Activated CD4-positive, alpha-beta T cell treated with anti-CD3 and anti-CD28 coated beads, Interleukin-2, Interleukin-6, amounts not matched to agents 100 ng/mL and 50 ng/mL, durations not matched to agents 16 hours and 8 hours (primary cell): ENCODE measurements at places on chromosomes 4 and X.

- DNase-seq = no peak
Observed at GRCh38 chr4:31918891-31919290, 1198.7 kb downstream of the PCDH7 start.

DNA sequence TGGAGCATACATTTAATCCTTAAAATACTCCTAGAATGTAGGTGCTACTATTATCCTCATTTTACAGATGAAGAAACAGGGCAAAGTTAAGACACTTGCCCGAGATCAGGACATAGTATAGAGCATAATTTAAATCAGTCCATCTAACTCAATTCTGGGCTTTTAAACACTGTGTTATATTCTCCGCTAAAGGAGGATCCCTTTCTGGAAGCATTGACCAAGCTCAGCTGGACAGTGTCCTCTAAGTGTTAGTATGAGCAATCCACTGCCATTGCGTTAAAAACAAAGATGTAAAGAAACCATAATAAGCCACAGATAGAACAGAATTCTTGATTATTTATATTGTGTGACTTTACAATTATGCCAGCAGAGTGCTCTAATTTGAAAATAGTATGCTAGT is 207.0 kb downstream of the ARHGAP24 start:
- no peak for DNase-seq

DNA sequence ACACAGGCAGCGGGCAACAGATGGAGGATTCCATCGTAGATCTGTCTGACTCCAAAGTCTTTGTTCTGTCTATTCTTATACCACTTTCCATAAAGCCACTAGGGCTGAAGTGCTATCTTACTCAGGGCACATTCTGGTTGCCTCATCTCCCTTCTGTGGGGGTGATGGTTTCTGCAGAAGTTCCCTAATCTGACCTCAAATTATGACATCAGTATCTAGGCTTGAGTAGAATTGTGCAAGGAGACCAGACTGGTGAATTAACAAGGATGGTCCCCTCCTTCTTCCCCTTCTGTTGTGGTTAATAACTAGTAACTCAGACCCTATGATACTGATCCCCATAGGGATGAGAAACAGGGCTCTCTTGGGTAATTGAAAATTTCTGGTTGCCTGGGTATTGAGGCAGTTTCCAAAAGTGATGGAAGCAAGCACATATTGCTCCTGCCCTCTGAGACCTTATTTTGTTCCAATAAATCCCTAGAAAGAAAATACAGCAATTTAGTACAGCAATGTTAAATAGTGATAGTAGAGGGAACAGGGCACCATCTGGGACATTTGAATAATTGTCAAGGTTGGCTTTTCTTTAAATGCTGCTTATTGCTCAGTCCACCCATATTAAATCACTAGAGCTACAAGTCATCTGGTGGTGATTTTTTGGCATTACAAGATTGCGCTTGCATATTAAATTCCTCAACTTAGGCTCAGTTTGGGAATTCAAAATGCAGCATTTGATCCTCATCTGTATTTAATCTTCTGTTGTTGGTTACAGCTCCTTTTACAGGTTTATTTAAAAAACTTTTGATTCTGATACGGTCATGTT is 57.3 kb upstream of the AP1S2 start:
- DNase-seq = no peak

GRCh38 chrX:19382555-19383145 is 38.9 kb downstream of the PDHA1 start:
- peak; percentile 64 for DNase-seq

DNA sequence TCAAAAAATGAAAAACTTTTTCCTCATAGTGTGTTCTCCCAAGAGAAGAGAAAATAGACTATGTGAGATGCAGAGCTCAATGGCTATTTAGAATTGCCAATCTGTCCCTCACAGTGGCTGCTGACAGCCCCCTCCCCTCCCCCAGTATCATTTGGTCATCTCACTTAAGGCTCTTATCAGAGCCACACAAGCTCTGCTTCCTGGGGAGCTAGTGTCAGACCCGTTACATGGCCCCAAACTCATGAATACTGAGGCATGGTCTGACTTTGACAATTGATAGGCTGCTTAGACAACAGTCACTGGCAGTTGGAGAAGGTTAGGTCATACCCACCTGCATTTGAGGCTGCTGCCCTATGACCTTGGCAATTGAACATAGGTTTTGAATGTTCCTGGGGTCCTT is 15.3 kb downstream of the RNF150 start:
- DNase-seq = no peak

DNA sequence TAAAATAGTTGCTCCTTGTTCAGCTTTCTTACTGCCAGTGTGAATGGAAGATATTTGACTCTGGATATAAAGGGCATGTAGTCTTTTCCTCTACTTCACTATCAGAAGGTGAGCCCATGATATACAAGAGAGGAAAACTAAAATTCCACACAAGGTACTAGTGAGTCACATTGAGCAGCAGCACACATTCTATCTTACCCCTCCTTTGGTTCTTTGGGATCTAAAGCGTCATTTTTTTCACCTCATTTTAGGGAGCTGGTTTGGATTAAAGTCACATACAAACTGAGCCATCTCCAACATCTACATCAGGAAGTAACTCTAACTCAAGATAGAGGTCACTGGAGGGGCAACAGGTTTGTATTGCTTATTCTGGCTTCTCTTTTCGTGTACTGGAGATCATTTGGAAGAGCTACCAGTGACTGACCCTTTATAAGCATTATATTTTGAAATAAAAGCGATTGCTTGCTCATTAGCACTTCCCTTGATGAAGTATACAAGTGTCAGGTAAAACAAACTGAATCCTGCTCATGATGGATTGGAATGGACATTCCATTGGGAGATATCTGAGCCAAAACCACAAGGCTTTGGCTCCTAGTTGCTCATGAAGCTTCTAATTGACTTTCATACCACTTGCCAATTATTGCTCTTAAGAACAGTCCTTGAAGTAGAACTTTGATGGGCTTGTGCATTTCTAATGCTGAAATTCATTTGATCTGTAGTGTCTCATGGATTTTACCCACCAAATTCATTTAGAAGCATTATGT is 124.1 kb downstream of the SPCS3 start:
- no peak for DNase-seq

DNA sequence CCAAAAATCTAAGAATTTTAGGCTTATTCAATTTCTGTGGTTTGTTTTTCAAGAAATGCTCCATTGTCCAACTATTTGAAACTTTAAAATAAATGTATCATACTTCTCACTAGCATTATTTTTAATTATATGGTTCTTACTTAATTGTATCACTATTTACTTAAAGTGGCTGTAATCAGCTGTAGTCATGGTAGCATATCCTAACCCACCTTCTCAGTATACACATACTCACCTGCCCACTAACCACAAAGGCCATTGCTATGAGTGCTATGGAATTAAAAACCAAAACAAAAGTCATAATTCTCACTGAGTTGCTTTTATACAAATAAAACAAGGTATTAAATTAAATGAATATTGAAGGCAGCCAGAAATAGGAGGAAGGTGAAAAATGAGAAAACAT is 5.0 kb downstream of the FBXO8 start:
- DNase-seq = no peak

GRCh38 chr4:63566658-63567057 is 842.6 kb downstream of the TECRL start:
- DNase-seq = no peak

DNA sequence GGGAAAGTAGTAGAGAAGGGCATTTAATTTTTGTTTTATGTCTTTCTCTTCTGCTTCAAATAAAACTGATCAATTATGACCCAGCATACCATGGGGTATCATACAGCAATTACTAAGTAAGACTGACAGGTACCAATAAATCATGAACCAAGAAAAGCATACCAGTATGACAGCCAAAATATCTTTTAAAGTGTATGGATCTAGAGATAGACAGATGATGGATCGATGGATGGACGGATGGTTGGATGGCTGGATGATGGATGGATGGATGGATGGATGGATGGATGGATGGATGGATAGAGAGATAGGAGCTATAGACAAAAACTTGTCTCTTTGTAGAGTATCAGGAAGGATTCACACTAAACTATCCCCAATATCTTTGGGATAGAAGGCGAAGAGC is 1.4 kb downstream of the DDX60L start:
- DNase-seq = no peak

GRCh38 chr4:40702800-40703151 is 47.0 kb upstream of the NSUN7 start:
- DNase-seq = peak; percentile 76

DNA sequence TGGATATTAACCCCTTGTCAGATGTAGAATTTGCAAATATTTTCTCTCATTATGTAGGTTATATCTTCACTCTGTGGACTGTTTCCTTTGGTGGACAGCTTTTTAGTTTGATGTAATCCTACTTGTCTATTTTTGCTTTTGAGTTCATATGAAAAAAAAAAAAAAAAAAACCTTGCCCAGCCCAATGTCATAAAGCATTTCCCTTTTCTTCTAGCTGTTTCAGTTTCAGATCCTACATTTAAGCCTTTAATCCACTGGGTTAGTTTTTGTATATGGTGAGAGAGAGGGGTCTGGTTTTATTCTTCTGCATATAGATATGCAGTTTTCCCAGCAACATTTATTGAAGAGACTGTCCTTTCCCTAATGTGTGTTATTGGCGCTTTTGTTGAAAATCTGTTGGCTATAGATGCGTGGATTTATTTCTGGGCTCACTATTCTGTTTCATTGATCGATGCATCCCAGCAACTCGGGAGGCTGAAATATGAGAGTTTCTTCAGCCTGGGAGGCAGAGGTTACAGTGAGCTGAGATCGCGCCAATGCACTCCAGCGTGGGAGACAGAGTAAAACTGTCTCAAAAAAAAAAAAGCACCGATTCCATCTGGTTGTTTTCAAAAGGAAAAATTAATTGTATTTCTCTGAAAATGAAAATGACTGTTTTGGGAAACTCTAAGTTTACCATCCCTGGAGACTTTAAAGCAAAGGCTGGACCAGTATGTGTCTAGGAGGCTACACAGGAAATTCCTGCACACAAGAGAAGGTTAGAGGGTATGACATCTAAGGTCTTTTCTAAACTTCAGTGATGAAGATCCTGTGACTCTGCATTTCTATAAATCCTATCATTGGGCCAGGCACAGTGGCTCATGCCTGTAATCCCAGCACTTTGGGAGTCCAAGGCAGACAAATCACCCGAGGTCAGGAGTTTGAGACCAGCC is 35.6 kb downstream of the STEEP1 start:
- DNase-seq = no peak

GRCh38 chr4:67499799-67500198 is 45.5 kb downstream of the CENPC start:
- DNase-seq = no peak

DNA sequence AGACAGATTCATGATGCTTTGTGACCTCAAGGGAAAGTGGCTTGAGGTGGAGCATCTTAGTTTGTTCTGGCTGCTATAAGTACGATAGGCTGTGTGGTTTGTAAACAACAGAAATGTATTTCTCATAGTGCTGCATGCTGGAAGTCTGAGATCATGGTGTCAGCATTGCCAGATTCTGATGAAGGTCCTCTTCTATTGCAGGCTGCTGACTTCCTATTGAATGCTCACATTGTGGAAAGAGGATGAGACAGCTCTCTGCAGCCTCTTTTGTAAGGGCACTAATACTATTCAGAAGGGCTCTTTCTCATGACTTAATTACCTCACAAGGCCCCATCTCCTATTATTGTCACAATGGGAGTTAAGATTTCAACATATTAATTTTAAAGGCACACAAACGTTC is 1674.0 kb upstream of the PCDH7 start:
- DNase-seq = no peak

GRCh38 chrX:155313766-155314165 is 20.6 kb downstream of the CLIC2 start:
- DNase-seq = no peak

- no peak for DNase-seq
Observed at GRCh38 chr4:164550989-164551712, 202.8 kb upstream of the SMIM31 start.

GRCh38 chrX:144616317-144616716 is 631.0 kb upstream of the SPANXN1 start:
- DNase-seq = no peak

GRCh38 chr4:22315628-22316027 is 200.2 kb downstream of the ADGRA3 start:
- no peak for DNase-seq

DNA sequence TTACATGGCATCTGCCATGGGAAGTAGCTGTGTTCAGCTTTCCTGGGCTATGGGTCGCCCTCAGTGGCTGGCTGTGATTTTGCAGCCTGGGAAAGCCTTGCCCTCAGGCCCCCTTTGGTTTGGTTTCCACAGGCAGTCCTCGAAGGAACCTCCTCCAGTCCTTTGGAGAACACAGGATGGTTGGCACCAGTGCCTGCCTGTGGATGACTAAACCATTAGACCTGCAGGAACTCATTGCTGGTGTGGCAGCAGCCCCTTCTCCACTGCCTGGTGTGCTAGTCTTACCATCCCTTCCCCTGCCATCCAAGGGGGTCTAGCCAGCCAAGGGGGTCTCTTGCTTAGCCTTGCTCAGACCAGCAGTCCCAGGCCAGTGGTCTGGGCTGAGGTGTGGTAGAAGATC is 71.4 kb upstream of the PJA1 start:
- DNase-seq = no peak

GRCh38 chrX:22122510-22122909 is 90.4 kb downstream of the PHEX start:
- no peak for DNase-seq

DNA sequence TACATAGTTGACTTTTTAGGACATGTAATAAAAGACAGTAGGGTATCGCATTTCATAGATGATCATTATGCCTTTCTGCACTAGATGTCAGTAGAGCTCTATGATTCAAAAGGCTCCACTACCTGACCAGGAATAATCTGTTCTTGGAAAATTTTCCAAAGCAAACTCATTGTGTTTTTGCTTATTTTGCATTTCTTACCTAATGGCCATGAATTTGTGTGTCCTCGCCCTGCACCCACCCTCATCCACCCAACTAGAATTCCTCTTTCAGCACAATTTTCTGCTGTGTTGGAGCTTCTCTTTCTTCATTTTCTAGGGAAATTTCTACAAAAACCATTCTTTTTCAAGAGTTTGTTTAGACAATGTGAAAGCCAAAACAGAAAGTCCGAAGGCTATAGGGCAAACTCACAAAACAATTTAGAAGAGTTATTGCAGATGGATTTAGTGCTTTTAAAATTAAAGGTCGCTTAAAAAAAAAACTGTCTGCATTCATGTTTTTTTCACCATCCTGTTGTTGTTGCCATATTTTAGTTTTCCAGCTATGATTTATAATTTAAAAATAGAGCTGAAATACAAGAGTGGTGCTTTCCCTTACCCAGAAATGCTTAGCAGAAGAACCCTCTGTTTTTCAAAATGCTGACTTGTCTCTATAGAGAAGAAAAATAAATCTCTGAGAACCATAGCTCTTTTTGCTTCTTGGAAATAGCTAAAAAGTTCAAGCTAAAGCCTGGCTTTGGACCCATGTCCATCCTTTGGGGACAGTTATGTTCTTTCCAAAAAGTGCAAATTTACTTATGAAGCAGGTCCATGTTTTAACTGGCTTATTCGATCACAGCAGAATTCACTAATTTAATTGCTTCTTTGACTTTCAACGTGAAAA is 183.7 kb downstream of the SPATA18 start:
- no peak for DNase-seq

DNA sequence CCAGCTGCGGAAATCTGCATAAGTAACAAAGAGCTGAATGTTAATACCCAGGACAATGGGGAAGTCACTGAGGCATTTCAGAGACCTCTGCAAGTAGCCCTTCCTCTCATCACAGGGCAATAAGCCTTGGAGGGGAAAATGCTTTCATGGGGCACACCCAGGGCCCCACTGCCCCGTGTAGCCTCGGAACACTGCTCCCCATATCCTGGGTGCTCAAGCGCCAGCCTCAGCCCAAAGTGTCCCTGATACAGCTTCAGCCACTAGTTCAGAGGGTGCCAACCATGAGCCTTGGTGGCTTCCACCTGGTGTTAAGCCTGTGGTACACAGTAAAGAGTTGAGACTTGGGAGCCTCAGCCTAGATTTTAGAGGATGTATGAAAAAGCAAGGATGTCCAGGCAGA is 402.8 kb upstream of the CXorf51A start:
- no peak for DNase-seq

- DNase-seq = no peak
Observed at GRCh38 chrX:74023203-74023602, 280.8 kb upstream of the ZCCHC13 start.
